ENCODE measurements at places on chromosomes 4 and X. TPM values are rescaled to one million over a fixed set of nuclear protein-coding genes. Genes with fewer than 3 reads are reported as not detected.

TREX2 gene
- 0.39 TPM for total RNA-seq

PAGE5 gene
- not detected for total RNA-seq

PDZD4 gene
- total RNA-seq, result 0.09 TPM

CT45A1 gene
- total RNA-seq, result not detected

HHIP gene
- 8.8 TPM for total RNA-seq

ITM2A gene
- total RNA-seq, result not detected

SH3RF1 gene
- 14.1 TPM for total RNA-seq

Measured in SJSA1 (cell line).